Esophagus squamous epithelium (tissue), 5 donors: ENCODE measurements at places on chromosomes 6 and 20.

DNA sequence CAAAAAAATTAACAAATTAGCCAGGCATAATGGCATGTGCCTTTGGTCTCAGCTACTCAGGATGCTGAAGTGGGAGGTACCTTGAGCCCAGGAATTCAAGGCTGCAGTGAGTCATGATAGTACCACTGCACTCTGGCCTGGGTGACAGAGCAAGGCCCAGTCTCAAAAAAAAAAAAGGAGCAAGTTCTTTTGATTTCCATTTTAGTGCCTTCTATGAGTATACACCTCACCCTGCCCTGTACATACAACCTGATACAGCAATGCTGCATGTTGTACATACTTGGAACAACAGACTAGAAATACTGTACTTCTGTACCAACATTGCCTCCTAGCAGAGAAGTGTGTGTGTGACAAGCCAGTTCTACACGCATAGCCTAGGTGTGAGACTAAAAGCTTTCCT lies 97.3 kb upstream of the CARMIL1 start:
- DNase-seq: no peak

GRCh38 chr6:24107294-24107693 lies 18.7 kb upstream of the NRSN1 start:
- DNase-seq: no peak

GRCh38 chr6:16519265-16520242 lies 241.7 kb downstream of the ATXN1 start:
- DNase-seq: no peak

DNA sequence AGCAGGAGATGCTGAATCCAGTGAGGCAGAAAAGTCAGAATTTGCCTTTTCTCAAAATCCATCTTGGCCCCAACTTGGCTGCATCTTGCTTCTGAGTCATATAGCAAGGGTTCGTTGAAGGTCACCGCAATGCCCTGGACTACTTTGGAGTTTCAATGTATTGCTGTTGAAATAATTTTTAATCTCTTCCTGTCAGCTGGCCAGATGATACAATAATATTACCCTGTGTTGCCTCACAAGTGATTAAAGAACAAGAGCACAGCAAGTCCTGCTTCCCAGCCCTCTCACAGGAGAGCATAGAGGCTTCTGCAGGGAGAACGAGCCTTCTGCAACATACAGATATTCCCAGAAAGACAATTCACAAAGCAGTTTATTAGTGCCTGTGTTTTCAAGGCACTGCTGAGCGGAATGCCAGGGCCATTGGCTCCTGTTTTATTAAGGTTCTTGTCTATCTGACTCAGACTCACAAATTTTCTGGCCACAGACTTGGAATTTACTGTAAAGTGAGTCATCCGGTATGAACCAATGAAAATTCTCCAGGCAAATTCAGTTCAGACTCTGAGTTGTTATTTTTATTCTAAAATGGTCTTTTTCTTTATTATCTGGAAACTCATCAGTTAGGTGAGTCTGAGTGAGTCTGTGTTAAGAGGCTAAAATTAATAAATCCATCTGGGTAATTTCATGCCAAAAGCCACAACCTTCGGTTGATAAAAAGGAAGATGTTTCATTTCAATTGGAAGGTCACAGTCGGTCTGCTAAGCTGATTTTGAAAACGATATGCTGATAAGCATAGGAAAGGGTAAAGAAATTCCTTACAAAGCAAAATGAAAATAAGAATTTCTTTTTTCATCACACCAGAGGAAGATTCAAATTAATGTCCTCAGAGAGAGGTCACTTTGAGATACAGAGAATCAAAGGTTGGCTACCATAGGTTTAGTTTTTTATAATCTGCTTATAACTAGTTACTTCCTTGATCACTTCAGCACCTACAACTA lies 289.4 kb upstream of the STXBP5 start:
- no peak for DNase-seq

GRCh38 chr6:145561095-145562072 lies 173.9 kb downstream of the EPM2A start:
- no peak for DNase-seq

DNA sequence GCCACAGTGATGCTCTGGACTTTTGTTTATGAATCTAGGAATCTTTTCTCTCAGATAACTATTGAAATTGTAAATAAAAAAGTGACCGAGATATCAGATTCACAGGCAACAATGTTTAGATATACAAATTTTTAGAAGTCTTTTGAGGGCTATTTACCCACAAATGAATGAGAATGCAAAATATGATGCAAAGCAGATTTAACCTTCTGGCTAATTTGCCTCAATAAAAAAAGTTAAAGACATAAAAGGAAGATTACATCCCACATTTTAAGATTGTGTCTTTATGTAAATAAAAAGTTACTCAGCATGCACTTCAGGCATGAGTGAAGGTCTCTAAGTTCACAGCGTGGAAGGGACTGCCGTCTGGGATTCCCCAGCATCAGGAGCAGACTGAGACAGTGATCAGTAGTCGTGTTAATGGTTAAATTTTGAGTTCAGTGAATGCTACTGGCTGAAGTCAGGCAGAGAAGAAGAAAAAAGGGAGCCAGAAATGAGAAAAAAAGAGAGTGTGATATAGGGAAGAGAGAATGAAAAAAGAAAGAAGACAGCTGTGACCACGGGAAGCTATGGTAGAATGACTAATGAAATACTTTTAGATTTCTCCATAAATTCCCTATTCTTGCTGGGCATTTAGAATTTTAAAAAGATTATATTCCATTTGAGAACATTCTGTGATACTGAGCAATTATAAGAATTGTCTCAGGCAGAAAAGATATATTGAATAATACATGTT lies 93.6 kb downstream of the MYB start:
- no peak for DNase-seq

- DNase-seq: no peak
Measured at GRCh38 chr6:77653816-77654215, 977 bp downstream of the MEI4 start.

DNA sequence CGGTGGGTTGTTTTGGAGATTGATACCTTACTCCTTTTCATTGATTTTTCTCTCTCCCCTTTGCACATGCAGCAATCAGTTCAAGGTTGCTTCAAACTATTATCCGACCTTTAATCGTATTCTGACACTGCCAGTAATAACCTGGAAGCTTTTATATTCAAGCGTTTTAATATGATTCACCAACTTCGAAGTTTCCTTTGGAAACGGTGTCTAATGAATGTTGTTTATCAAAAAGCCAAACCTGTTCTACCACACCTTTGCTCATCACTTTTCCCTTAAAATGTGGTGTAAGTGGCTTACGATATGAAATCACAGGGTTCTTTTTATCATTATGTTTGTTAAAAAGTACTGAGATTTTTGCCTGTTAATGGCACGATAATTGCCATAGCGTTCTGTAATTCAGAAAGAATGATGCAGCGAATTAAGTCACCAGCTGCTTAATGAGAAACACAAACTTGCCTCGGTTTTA lies 660 bp downstream of the STXBP5 start:
- DNase-seq: no peak

- no peak for DNase-seq
Measured at GRCh38 chr6:137843211-137843610, 23.8 kb upstream of the TNFAIP3 start.

- no peak for DNase-seq
Measured at GRCh38 chr6:148790817-148791216, 44.0 kb downstream of the UST start.

GRCh38 chr6:141677598-141678211 lies 455.0 kb upstream of the GJE1 start:
- no peak for DNase-seq
